Activated CD4-positive, alpha-beta T cell treated with anti-CD3 and anti-CD28 coated beads, Interleukin-2, amount 50 U/mL, for 24 hours (primary cell): ENCODE measurements at places on chromosomes 1 and 21.
A peak's percentile ranks its signal among the peaks of the same experiment; 100 is the strongest.

DNA sequence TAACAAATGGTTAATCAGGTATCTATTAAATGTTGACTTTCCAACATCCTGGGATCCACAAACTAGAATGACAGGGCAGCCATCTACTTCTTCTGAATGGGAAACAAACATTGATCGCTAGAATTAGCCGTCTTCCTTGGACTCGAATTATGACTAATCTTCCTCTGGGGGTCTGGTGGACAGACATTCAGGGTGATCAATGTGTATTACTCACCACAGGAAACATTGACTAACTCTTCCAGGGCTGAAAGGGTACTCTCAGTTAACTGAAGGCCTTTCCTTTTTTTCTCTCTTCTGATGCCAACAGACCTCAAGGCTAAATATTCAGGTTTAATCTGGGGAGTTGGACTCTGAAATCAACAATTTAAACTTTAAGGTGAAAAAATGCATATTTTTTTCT is 9.5 kb downstream of the NOL9 start:
- no peak for DNase-seq

DNA sequence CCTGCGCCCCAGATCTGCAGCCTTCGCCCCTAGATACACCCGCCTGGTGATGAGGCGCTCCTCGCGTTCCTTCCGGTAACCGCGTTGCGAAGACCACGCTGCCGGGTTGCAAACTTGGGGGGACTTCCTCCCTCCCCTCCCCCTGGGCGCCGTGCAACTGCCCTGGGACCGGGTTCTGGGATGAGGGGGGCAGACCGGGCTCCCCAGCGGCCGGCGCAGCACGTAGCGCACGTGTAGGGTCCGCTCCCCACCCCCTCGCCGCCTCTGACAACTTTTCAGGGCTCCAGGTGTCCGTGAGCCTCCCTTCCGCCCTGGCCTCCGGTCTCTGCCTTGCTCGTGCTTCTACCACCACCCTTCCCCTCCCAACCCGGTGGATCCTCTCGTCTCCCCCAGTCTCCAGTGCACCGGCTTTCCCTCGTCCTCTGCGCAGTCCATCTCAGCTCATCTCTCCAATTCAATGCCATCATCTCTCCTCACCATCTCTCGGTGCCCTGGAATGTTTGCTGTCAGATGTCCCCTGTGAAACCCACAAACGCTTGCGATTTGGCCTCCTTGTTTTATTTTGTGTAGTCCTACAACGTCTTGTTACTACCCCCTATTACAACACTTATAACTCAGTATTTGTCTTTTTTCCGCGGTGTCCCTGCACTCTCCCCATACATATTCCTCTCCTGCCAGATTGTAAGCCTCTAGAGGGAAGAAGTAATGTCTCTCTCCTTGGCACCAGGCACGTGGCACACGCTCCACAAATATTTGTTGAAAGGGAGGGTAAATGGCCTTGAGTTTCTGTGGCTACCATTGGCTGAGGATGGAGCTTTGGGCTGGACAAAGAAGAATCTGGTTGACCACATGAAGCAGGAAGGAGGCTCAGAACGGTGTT is 782 bp downstream of the PCAT6 start:
- no peak for DNase-seq

GRCh38 chr1:25701030-25701785 is 84.6 kb downstream of the MAN1C1 start:
- no peak for DNase-seq

DNA sequence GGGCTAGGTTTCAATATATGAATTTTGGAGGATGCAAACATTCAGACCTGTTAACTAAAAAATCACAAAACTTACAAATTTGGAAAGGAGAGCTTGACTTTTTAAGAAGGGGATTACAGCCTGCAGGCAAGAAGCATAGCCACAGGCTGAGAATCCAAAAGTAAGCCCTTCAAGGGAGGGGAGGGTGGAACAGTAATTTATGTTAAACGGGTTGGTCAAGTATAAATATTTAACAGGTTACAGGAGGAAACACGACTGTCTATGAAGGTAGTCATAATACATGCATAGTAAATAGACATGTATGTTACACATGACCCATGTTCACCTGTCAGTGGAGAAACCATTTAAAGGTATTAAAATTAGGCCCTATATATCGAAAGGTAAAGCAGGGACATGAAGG is 261.1 kb upstream of the RGS18 start:
- DNase-seq: no peak

DNA sequence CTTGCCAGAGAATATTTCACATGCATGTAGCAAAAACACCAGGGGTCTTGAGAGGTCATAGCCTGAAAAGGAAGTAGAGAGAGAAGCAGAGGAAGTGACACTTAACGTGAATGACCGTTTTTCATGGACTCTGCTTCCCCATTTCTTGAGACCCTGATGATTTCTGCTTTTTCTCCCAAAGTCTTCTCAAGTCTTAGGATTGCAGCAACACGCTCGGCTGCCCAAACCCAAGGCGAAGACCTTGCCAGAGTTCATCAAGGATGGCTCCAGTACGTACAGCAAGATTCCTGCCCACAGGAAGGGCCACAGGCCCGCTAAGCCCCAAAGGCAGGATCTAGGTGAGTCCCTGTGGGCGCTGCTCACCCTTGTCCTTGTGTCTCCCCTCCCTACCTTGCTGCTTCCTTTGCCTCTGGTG is 12.8 kb downstream of the THEMIS2 start:
- DNase-seq: no peak

DNA sequence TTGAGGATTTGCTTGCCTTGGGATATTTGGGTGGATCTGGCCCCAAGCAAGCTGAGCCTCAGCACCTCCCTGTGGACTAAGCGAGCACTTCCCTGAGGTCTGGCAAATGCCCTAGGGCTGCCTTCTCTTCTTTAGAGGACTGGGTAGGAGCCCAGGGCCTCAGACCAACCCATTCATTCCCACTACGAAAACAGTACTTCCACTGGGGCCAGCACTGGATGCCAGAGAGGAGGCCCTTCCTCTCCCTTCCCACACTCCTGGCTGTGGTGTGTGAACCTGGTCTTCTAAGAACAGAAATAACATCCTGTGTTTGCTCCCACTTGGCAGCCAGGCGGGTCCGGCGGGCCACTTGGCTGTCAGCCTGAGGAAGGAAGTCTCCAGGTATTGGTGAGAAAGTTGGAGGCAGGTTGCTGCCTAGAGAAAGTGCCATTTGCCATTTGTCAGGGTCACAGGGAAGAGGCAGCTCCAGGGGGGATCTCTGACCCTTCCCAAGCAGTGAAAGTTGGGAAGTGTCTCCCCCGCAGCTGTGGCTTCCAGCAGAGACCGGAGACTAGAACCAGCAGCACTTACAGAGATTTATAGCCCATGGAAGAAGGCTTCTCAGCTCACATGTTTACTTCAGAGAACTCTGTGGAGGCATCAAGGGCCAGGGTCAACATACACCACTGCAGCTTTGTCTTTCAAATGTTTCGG is 323.5 kb downstream of the SIPA1L2 start:
- no peak for DNase-seq

GRCh38 chr1:228986093-228986904 is 251.0 kb downstream of the RHOU start:
- no peak for DNase-seq

GRCh38 chr1:63122079-63122478 is 200.3 kb upstream of the FOXD3 start:
- no peak for DNase-seq

GRCh38 chr1:81833722-81834121 is 33.0 kb downstream of the ADGRL2 start:
- DNase-seq: no peak

- no peak for DNase-seq
These were observed 93.5 kb downstream of the WDR4 start for GRCh38 chr21:42785666-42786427.

GRCh38 chr21:42524341-42525028 is 10.8 kb downstream of the SLC37A1 start:
- DNase-seq: no peak

- DNase-seq: no peak
These were observed 27.0 kb upstream of the TTLL7 start for GRCh38 chr1:84025966-84026365.

DNA sequence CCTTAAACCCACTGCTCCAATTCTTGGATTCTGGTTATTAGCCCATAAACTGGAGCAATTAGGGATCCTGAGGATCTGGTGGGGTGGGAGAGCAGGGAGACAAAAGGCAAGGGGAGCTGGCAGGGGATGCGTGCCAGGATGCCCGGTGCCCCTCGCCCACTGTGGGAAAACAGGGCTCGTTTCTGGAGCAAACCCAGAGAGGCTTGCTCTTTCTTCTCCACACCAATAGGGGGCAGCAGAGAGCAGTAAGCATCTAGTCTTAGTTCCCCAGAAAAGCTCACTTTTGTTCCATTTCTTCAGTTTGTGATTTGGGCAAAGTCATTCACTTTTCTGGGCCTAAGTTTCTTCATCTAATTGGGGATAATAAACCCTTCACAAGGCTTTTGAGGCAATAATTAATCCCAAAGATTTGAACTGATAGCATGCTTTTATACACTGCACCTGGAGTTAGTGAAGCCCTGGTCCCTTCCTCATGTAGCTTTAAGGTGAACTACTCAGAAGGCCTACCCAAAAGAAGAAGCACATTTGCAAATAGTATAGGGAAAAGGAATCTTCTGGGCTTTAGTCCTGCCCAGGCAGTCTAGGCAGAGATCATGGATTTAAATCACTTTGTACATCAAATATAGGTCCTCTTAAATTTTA is 160.6 kb upstream of the USP24 start:
- DNase-seq: peak; percentile 25

DNA sequence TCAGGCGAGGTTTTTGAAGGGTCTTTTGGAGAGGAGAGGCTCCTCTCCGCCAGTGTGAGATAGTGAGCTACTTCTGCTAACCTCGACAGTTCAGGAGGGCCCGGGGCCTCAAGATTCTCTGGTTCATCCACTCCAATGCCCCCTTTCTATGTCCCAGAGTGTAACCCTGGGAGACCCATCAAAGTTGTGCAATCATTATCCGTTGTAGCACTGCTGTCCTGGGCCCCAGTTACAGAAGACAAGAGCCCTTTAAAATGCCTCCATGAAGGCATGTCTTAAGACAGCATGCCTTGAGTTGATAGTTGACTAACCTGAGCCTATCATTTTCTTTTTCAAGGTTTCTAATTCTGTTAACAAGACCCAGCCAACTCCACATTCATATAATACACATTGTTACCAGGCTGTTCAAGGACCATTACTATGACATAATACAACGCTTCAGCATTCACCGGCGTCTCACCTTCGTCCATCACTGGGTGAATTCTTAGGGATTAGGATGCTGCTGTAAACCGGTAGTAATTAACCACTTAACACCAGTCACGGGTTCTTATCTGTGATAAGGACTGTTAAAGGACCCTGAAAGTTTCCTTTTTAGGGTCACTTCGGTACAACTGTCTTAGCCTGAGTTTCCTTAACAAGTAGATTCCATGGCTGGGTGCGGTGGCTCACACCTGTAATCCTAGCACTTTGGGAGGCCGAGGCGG is 37.4 kb upstream of the CDC42BPA start:
- no peak for DNase-seq

DNA sequence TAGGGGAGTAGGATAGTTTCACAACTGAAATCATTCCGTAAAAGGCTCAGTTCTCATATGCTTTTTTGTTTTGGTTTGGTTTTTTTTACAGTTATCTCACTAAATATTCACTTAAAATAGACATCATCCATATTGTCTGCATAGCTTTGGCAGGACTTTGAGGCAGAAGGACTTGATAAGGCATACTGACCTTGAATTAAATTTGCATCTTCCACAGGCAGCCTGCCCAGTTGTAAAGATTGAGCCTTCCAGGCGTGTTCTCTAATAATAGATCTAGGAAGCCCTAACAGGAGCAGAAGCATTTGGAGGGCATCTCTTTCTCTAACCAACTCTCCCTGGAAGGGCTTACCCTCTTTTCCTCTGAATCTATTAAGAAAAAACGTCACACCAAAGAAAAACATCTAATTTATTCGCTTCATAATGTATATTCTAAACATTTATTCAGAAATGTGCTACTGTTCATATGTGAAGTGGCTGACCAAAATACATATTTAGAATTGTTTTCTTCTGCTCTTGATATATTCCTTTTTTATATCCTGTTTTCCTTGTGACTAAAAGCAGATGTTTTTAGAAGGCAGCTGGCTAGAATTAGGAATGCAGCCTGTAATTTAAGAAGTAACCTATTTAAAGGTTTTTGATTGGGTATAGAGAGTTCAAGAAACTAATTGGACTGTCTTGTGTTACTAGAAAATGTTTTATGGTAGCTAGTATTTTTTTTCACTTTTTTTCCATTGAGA is 20.2 kb downstream of the DESI2 start:
- DNase-seq: no peak

- DNase-seq: no peak
These were observed 51.3 kb downstream of the MAP10 start for GRCh38 chr1:232856541-232856940.

GRCh38 chr1:19495799-19496526 is 10.6 kb upstream of the CAPZB start:
- DNase-seq: no peak

- peak; percentile 45 for DNase-seq
These were observed 68.7 kb upstream of the LRIF1 start for GRCh38 chr1:111032295-111032897.

DNA sequence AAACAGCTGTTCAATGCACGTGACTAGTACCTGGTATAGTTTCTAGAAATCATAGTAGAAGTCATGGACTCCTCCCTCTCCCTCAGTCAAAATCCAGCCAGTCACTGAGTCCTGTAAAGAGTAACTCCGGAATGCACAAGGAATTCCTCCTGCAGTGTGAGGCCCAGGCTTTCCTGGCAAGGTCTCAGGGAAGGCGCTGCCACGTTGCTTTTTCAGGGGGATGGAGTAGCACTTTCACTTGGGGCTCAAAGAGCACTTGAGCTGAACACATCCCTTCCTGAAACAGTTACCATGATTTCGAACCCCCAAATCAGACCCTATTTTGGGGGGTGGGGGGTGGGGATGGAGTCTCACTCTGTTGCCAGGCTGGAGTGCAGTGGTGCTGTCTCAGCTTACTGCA is 26.4 kb upstream of the LRRC8D start:
- no peak for DNase-seq

- no peak for DNase-seq
These were observed 59.0 kb downstream of the FASLG start for GRCh38 chr1:172717722-172718465.

- no peak for DNase-seq
These were observed 13.1 kb upstream of the EVI5 start for GRCh38 chr1:92797961-92798360.

- no peak for DNase-seq
These were observed 76.9 kb downstream of the RGS18 start for GRCh38 chr1:192235127-192235526.

DNA sequence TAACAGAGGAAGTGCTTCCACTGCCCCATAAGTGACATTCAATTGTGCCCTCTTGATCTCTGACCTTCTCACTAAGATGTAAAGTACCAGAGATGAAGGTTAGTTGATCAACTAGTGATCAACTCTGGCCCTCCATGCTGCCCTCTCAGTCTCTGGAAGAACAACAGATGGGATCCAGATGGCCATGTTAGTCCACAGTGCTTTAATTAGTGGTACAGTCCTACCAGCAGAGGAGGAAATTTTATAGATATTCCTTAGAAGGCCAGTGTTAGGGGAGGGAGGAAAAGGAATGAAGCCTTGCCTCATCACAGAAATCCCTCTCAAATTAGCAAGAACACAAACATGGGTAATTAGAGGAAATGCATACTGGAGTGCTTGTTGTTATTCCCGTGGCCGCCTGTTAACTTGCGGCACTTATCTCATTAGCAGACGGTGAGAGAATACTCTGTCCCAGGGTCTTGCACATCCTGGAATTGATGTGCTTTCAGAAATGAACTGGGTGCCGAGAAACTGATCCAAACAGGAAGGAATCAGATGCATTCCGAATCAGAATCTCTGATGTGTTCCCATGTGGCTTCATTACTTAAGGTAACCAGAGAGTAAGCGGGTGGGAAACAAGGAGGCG is 91.1 kb upstream of the RGS4 start:
- DNase-seq: no peak

- DNase-seq: no peak
These were observed 13.9 kb upstream of the COL18A1 start for GRCh38 chr21:45390831-45391742.

GRCh38 chr21:31911138-31911907 is 38.5 kb downstream of the HUNK start:
- DNase-seq: no peak
